Activated CD4-positive, CD25-positive, alpha-beta regulatory T cell treated with anti-CD3 and anti-CD28 coated beads, Interleukin-2, amount 50 U/mL, for 24 hours (primary cell): ENCODE measurements at places on chromosomes 4 and X.
A peak's percentile ranks its signal among the peaks of the same experiment; 100 is the strongest.

GRCh38 chr4:170497112-170497511, 407.4 kb upstream of the AADAT start:
- no peak for ATAC-seq

- no peak for ATAC-seq
Observed at GRCh38 chr4:185881430-185881829, 69.4 kb upstream of the SORBS2 start.

DNA sequence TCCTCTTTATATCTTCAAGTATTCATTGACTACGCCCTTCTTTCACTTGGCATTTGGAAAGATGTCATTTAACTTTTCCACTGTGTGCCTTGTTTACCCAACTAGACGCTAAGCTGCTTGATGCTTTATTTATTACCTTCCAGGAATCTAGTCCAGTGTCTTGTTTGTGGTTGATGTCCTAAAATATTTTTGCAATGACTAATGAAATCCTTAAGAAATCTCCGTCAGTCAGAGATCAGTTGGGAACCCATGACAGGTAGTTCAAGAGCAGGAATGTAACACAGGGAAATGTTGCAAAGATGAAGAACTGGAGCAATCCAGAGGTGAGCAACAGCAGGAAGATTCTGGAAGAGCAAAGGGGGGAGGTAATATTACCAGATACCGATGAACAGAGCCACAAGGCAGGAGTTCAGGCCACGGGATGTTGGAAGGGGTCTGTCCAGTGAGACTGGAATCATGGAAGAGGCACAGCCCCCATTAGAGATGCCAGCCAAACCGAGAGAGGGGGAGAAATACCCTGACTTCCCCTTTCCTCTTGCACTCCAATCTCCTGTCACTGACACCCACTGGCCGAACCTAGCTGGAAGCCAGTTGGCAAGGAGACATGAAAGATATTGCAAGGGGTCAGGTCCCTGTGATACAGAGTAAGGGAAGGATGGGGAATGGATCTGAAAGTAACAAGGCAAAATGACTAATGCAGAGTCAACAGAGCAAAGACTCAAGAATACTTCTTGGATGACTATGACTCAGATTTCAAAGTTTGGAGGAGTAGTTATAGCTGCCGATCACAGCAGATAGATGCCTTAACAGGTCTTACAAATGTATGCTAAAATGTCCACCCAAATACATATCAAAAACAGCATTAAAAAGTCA, 62.7 kb upstream of the PHKA2 start:
- no peak for ATAC-seq

DNA sequence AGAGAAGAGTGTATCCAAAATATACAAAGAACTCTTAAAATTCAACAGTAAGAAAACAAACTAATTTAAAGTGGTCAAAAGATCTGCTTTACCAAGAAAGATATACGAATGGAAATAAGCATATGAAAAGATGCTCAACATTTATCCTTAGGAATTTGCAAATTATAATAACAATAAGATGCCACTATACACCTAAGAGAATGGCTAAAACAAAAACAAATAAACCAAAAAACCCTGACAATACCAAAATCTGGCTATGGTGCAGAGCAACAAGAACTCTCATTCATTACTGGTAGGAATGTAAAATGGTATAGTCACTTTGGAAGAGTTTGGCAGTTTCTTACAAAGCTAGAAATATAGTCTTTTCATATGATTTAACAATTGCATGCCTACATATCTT, 545.7 kb upstream of the AGA start:
- no peak for ATAC-seq

DNA sequence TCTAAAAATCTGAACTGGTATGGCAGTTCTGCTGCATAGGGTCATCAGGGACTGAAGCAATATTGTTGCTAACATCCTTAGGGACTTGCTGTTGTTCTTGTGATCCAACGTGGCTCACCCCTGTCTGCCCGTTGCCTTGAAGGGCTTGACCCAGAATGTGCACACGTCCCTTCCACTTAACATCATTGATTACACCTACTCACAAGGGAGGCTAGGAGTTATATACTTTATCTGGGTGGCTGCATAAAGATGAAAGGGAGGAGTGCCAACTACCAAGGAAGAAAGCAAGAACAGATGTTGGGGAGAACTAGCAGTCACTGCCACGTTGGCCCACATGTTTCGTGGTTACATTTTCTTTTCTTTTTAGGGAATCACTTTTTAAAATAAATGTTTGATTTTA, 34.0 kb downstream of the SLC9A6 start:
- ATAC-seq: no peak

DNA sequence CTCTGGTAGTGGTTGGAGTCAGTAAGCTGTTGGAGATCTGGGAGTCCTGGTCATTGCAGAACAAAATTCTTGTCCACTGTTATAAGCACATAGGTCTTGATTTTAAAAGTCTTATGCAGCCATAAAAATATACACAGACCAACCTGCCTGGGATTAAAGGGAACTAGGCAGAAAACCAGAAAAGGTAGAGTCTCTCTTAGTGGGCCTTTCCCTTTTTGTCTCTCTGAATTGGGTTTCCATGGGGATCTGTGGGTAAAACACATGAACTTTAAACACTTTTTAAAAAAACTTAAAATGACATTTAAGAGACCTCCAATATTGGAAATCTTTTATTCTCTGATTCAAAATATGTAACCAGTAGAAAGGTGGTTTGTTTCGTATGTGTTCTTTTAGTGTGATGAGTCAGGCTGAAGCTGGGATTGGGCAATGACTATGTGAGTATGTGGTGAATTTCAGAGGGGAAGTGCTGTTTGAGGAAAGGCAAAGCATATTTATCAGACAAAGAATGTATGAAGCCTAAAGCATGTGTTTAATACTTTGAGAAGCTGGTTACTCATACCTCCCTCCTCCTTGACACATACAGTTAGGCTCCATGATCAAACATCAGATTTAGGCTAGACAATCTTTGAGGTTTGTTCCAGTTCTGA, 29.6 kb downstream of the SLC16A2 start:
- ATAC-seq: peak; percentile 44
